ENCODE measurements at places on chromosomes 2 and 18.

GRCh38 chr2:235757212-235757611, 263.4 kb downstream of the AGAP1 start:
- DNase-seq = no peak

DNA sequence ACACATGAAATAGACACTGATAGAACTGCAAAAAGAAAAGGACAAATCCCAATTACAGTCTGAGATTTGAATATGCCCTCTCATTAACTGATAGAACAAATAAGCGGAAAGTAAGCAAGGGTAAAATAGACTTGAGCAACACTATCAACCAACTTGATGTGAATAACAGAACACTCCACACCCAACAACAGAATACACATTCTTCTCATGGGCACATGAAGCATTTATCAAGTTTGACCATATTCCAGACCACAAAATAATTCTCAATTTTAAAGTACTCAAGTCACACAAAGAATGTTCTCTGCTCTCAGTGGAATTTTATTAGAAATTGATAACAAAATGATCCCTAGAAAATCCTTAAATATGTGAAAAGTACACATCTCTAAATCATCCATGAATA, 19.0 kb downstream of the ETAA1 start:
- DNase-seq = no peak

DNA sequence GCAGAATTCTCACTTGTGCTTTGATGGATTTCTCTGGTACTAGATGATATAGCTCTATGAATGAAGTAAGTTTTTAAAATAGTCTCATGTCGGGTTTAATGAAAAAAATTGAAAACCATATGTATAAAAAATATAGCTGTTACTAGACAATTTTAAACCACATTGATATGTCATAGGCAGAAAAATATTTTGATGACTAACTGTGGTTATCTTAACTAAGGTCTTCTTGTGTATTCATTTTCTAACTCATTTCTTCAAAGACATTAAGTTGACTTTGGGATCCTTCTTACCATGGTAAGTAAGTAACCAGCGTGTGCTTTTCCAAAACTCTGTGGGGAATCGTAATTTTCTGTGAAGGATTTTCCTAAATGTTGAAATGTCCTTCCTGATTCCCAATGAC, 160.9 kb upstream of the COL3A1 start:
- no peak for DNase-seq

DNA sequence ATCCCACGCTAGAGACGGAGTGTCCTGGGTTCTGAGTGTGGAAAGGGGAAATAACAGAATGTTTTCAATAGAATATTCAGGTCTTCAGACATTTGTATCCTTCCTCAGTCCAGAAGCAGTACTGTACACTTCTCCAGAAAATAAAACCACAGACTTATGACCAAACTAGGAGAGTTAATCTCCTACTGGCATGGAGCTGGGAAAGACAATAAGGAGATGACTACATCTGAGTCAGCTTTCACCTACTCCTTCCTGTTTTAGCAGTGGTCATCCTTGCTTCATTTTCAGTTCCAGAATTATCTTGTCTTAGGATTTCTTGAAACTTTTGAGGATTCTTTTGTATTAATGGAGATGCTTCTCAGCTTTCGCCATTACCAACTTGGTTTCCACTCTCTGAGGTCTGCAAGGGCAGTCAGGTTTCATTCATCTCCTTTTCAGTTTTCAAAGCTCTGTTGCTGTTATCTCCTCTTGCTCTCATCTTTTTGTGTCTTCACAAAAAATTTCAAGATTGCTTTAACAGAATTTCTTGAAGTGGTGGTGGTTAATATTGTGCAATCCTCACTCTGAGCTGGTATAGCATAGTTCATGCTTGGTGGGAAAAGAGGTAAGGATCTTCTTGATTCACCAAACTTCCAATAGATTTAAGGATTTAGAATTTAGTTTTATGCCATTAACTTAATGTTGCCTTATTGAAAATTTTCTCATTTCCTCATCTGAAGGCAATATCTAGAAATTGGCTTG, 23.7 kb upstream of the NR4A2 start:
- DNase-seq = no peak

DNA sequence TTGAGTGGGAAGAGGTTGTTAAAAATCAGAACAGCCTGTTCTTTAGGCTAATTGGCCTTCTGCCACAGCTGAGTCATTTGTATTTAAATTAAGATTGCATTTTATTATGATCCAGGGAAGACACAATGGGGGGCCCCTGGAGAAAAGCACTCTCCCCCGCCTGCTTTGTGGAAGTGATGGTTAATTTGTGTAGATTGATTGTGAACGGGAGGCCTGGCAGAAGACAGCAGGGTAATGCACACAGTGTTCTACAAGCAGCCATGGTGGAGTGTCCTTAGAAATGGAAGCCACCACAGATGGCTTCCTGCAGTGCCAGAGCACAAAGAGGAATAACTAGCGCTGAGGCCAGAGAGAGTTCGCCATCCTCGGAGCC, 19.6 kb downstream of the RAMP1 start:
- DNase-seq = no peak

GRCh38 chr2:44016282-44016681, 20.5 kb upstream of the LRPPRC start:
- no peak for DNase-seq

GRCh38 chr2:139631966-139632365, 851.8 kb upstream of the NXPH2 start:
- no peak for DNase-seq

DNA sequence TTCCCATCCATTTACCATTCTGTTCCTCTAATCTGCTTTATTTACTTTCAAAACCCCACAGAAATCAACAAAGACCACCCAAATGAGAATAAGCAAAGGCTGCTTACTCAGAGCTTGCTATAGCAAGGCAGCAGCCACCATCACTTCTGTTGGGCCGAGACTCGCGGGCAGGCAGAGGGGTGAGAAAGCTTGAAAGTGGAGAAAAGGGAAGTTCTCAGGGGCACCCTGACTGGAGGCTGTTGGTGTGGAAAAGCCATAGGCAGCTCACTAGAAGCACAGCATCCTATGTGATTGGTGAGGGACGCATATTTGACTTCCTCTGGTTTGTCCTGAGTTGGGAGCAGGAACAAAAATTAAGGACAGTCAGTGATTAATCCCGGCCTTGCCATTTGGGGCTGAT, 269.7 kb upstream of the THSD7B start:
- no peak for DNase-seq

GRCh38 chr2:6452702-6453481, 412.8 kb downstream of the CMPK2 start:
- no peak for DNase-seq

DNA sequence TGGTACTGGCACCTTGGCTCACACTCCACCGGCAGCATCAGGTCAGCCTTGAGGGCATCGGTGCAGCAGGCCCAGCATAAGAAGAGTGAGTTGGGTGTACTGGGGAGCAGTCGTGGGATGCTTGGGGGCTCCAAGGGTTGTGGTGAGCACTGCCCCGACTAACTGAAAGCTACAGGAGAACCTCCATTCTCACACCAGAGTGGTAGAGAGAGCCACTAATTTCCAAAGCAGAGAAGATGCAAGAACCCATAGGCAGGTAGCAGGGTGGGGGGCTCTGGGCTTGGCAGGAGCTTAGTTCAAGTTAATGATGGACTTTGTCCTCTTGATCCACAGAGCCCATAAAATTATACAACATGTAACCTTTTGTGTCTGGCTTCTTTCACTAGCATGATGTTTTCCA, 148.0 kb upstream of the SMAD2 start:
- DNase-seq = no peak

GRCh38 chr2:213247566-213247965, 36.7 kb upstream of the SPAG16 start:
- DNase-seq = no peak

- no peak for DNase-seq
Measured at GRCh38 chr2:234414596-234414995, 82.3 kb downstream of the ARL4C start.

DNA sequence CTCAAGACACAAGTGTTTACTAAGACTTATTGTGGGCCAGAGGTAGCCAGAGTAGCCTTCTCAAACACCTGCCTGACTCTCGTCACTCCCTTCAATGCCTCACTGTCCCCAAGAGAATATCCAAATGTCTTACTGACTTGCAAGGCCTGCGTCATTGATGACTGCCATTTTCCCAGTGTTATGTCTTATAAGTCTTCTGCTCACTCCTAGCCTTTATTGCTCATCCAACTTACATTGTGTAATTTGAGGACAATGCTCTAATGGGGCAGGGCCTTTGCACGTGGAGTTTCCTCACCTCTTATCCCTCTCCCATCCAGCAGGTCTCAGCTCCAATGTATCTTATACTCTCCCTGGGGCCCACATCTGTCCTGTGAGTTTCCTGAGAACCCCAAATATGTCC, 10.1 kb upstream of the CD226 start:
- DNase-seq = no peak

- no peak for DNase-seq
Measured at GRCh38 chr18:58005011-58005410, 39.0 kb upstream of the NEDD4L start.

DNA sequence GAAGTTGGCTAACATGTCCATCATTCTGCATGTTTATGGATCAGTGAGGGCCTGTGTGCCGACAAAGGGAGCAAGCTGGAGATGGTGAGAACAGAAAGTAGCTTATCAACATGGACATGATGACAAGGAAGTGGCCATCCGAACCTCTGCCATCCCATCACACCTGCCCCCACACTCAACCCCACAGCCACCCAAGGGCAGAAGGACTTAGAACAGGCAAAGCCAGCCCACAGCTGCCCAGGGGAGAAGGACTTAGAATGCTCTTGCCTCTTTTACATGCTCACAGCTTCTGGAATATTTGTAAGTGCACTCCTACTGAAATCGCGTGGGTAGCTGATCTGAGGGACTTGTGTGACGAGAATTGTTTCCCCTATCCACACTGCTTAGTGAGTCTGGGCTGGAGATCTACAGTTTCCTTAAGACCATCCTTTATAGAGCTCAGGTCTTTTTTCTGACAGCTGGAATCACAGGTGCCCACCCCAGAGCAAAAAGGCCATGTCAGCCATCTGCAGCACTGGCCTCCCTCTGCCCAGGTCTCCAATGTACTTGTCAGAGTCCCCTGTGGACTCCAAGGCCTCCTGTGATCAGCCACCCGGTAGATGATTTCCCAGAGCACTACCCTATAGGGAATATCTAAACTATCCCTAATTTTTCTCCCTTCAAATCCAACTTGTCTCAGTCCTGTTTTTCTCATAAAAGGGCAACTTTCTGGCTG, 154.1 kb downstream of the SMAD7 start:
- no peak for DNase-seq

- DNase-seq = no peak
Measured at GRCh38 chr2:172329416-172329773, 98.0 kb upstream of the ITGA6 start.

DNA sequence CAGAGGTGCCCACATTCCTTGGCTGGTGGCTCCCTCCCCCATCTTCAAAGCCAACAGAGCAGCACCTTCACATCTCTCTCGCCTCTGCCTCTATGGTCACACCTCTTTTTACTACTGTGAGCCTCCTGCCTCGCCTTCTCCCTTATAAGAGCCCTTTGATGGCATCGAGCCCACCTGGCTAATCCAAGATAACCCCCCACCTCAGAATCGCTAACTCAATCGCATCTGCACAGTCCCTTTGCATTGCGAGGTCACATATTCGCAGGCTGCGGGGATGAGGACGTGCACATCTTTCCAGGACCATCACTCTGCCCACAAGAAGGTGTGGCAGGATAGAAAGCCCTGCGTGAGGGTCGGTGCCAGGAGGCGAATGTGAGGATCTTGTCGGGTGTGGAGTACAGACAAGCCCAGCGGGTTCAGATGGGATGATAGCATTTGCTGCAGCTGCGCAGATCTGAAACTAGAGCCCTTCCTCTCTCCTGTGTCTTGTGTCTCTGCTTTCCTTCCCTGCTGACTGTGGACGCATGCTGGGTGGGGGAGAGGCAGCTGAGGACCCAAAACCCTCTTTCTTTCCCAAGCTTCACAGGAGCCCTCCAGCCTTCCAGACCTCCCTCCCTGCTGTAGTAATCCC, 148.3 kb upstream of the HDAC4 start:
- DNase-seq = no peak

- no peak for DNase-seq
Measured at GRCh38 chr2:26745609-26746327, 18.3 kb upstream of the SLC35F6 start.

DNA sequence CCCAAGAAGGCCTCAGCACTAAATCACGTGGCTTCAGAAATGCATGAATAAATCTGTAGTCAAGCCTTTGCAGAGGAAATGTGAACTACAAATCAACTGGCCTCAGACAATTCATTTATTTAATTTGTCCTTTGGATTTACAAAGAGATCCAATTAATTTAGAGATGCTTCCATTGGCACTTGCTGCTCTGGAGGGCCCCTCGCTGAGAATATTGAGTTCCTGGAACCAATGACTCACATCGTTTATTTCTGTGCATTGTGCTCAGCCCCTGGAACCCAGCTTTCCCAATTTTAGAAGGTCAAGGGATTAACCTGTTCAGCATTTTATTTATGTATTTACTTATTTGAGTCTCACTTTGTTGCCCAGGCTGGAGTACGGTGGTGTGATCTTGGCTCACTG, 47.2 kb upstream of the MGAT4A start:
- no peak for DNase-seq

DNA sequence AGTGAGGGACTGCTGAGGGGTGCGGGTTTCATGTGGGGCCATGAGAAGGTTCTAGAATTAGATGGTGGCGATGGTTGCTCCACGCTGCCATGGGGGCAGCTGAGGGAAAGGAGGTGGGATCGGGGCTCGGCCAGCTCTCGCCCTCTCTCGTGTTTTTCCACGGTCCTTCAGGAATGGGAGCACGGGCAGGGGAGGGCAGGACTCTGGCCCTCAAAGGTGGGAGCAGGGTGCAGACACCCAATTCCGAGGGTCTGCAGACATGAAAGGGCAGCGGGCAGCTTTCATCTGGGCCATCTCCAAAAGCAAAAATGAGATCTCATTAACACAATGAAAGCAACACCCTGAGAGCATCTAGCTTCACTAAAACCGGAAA, 53.4 kb upstream of the SALL3 start:
- DNase-seq = no peak

DNA sequence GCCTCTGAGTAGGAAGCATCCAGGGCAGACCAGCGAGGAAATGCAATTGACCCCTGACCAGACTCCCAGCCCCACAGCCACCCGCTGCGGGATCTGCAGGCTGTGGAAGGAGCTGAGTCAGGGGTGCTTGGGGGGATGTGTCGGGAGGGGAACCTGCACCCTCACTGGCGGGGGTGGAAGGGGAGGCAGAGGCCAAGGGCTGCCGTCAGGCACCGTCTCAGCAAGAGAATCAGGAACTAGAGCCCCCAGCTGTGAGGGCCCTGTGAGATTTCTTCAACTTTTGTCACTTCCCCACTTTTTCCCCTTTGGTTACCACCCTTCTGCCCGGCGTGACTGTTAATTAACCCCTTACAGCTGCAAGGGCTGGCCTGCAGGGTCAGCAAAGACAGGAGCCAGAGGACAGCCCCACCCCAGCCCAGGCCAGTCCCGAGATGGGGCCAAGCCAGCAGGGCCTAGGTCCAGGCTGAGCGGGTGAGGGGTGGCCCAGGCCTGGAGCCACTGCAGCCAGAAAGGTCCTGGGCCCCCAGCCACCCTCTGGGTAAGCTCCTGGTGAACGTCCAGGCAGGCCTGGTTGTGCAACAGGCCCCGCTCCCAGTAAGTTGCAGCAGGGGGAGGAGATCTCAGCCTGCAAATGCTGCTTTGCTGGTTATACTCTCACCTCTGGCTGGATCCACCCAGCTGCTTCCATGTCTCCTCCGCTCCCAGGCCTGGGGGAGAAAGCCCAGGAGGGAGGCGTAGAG, 147.0 kb upstream of the ID2 start:
- no peak for DNase-seq
